ENCODE measurements at places on chromosomes 2 and 18. TPM values are rescaled to one million over a fixed set of nuclear protein-coding genes. Genes with fewer than 3 reads are reported as not detected.

DNA sequence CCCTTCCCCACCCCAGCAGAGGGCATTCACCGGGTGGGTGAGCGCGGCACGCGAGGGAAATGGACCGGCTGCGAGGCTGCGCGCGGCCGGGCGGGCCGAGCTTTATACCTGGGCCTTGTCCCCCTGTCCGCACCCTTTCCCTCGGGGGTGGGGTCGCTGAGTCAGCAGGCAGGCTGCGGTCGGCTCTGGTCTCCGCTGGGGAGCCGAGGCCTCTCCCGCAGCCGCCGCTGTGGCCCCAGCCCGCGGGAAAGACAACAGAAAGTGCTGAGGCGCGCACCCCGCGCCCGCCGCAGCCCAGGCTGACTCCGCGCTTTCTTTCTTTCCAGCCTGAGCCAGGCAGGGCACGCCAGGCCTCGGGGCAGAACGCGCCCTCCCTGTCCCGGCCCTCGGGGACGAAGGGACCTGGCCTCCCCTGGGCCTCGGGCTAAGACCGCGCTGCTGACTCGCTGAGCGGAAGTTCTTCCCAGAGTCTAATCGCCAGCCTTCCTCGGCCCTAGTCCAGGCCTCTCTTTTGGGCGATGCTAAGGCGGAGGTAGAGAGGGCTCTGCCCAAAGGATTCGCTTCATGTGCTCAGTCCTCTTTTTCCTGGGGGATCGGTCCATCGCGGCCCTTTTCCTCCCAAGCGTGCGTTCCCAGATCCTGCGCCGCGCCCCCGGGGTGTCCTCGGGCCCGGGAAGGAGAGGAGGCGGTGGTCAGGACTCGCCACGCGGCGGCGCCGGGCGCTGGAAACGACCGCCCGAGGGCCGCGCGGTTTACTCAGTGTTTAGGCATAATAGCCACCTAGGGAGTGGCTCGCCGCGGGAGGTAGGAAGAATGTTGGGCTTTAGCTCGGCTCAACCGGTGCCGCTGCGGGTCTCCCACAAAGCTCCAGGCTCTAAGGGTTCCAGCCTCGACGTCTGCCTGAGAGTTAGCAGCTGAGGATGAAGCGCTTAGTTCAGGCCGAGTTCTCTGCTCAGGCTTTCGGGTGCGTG, at the start of gene CRYBA2:
CRYBA2 (minus strand) TSS at position 78 of the 971 bp plus-strand sequence. CDS start 246 bp downstream, outside the sequence.
- no peak for DNase-seq

DNA sequence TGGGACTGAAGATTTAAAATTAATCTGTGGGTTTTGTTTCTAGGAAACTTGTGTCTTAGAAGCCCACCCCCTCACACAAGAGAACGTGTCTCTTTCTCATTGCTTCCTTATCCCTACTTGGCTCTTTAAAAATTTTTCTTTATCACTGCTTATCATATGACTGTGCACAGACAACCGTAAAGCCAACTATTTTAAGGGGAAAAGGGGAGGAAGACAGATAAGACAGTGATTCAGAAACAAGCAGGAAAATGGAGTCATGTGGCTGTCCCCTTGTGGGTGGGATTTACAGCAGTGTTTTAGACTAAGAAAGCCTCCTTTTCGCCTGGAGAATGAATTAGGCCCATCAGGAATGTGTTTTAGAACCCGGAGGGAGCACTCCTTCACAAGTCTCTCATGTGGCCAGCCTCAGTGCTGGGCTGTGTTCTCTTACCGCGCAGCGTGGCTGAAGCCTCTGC, 17.6 kb downstream of the PRKCE start:
- DNase-seq, result no peak

- DNase-seq, result no peak
Observed at GRCh38 chr2:199740111-199740428, 110.9 kb downstream of the FTCDNL1 start.

The LHCGR gene
- total RNA-seq, result not detected

- DNase-seq, result no peak
Observed at GRCh38 chr18:32435631-32436500, 34.8 kb downstream of the GAREM1 start.

- no peak for DNase-seq
Observed at GRCh38 chr18:71807586-71807985, 736.6 kb downstream of the CBLN2 start.

The FAM161A gene
- total RNA-seq, result 1.1 TPM

All from Peyer's patch (tissue), 4 donors.